Fibroblast of skin of left quadriceps (primary cell): ENCODE measurements at places on chromosomes 12 and 14.

DNA sequence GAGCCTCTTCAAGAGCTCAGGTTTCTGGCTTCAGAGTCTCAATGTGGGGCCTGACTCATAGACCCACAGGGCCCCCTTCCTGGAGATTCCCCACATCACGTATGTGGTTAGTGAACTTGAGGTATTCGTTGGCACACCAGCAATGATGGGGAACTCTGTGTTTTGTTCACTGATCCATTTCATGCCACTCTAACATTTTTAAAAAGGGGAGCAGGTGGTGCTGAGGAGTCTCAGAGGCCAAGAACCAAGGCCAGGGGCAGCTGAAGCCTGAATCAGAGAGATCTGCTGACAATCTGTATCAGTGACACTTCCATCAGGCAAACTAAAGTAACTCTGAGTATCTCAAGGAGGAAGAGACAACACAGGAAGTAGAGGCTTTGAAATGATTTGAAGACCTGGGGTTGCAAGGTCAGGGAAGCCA, 323.4 kb downstream of the VRK1 start:
- DNase-seq, result no peak

- no peak for DNase-seq
These were observed 5.3 kb downstream of the SCNN1A start for GRCh38 chr12:6369916-6370575.

- no peak for DNase-seq
These were observed 32.2 kb upstream of the BHLHE41 start for GRCh38 chr12:26157001-26157400.

DNA sequence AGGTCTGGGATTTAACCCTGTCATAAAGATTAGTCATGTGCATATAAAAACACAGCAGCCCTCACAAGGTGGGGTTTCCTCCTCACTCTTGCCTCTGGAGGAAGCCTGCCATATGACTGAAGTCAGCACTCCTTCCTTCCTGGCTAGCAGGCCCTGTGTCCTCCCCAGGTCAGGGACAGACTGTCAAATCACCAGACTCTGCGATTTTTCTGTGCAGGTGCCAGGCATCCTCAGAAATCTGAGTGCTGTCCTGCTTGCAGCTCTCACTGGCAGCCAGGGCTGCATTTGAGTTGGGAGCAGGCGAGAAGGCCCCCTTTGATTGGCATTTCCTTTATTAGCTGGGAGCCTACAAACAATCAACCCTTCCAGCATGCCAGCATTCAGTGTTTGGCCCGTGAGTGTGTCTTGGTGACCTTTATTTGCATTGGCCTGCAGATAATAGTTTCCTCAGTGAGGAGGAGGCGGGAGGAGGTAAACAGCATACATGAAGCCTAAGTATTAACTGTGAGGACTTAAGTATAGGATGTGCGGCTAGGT, 183.8 kb upstream of the ARHGAP5 start:
- DNase-seq, result no peak

DNA sequence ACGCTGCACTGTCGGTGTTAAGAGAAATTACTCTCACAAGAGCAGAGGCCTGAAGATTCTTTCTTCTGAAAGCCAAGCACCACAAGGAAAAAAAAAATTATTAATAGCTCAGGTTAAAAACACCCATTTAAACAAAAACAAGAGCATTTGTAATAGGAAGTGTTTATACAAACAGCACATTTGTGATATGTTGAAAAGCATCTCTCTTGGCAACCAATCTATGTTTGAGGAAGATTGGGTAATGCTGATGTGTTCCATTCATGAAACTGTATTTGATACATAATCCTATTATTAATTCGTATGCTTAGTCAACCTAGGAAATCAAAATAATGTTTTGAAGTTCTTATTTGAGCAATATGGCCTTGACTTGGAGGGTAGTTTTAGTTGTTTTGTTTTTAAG, 36.5 kb downstream of the SSPN start:
- DNase-seq, result no peak

GRCh38 chr14:22122227-22122818, 448.7 kb upstream of the OR4E1 start:
- no peak for DNase-seq
